Fibroblast of skin of left biceps (primary cell): ENCODE measurements at places on chromosomes 6 and 20.

- DNase-seq = no peak
Measured at GRCh38 chr6:152338335-152339125, 298.6 kb downstream of the SYNE1 start.

DNA sequence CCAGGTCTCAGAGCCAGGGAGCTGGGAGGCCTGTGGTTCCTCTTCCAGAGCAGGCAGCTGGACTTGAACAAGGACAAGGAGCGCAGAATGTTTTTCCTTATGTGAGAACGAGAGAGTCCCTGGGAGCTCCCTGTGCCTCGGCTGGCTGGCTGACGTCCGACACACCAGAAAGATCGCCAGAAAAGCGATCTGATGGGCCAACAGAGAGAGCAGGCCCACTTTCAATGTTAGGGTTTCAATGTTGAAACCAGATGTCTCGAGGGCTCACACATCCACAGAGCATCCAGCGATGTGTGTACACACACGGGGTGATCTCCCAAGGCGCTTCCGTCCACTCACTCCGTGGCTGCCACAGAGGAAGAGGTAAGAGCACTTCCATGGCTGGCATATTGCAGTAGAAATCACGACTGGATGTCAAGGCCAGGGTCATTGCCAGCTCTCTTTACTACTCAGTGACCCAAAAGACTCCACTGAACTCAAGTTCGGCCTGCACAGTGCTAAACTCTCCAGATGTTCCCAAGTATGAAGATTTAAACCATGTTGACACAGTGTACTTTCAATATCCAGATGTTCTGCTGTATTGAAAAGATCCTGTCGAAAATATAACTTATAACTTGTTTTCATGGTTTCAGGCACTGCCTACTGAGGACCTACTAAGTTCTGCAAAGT is 70.8 kb upstream of the FOXC1 start:
- DNase-seq = no peak

DNA sequence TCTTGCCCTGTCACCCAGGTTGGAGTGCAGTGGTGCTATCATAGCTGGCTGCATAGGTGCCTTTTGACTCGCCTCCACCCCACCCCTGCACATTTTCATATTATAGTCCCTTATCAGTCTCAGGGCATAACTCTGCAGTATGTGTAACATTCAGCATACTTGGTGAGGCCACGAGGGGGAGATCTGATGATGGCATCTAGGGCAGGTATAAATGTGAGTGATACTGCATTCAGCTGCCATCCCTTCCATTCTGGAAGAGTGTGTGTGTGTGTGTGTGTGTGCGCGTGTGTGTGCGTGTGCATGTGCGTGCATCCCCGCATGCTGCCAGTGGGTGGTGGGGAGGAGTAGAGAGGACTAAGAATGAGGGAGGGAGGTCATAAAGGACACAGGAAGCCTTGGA is 81.4 kb downstream of the JARID2 start:
- no peak for DNase-seq

DNA sequence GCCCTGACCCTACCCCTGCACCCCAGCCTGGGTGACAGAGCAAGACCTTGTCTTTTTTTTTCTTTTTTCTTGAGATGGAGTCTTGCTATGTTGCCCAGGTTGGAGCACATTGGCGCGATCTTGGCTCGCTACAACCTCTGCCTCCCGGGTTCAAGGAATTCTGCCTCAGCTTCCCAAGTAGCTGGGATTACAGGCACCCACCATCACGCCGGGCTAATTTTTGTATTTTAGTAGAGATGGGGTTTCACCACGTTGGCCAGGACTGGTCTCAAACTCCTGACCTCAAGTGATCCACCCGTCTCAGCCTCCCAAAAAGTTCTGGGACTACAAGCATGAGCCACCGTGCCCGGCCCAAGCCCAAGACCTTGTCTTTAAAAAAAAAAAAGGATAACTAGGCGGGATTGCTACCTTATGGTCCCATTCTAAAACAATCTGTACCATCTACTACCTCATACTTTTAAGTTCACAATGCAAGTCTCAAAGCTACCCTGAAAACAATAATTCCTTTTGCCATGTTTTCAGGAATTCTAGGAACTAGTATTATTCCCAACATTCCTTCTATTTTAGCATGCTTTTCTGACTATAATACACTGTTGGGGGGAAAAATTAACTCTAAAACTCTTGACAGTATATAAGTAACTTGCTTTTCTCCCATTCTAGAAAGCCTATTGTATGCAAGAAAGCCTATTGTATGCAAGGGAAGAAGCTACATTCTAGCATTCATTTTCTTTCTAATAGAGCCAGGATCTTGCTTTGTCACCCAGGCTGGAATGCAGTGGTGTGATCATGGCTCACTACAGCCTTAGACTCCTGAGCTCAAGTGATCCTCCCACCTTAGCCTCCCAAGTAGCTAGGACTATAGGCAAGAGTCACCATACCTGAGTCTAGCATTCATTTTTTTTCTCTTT is 6.6 kb downstream of the TUBB start:
- no peak for DNase-seq

DNA sequence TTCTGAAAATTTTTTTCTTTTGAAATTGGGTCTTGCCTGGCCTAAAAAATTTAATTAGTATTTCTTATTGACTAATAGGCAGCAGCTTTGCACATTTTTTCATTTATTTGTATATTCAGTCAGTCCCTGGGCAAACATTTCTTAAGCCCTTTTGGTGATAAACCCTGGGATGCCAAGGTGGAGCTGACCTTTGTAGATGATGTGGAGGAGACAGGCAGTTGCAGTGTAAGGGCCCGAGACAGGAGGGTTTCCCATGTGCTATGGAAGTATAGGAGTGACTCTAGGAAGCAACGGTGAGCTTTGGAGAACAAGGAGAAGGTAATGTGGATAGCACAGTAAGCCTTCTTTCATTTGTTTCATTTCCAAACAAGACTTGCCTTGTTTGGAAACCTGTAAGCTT is 3.5 kb downstream of the MYBL2 start:
- no peak for DNase-seq

GRCh38 chr6:6315660-6316059 is 4.8 kb downstream of the F13A1 start:
- no peak for DNase-seq

DNA sequence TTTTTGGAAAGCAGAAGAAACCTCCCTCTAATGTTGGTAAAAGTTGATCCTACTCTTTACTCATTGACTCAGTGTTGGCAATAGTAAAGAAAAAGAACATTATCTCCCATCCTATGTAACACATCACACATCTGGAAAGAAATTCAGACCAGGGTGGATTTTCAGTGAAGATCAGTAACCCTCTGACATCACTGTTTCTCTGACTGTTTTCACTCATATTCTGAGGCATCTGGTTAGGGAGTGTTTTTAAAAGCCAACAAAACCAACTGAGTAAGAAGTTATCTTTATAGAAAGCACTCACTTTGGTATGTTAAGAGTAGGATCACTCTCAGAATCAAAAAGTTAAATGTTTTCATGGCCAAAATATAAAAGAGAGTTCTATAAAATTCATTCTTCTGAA is 143.6 kb downstream of the DST start:
- DNase-seq = no peak

DNA sequence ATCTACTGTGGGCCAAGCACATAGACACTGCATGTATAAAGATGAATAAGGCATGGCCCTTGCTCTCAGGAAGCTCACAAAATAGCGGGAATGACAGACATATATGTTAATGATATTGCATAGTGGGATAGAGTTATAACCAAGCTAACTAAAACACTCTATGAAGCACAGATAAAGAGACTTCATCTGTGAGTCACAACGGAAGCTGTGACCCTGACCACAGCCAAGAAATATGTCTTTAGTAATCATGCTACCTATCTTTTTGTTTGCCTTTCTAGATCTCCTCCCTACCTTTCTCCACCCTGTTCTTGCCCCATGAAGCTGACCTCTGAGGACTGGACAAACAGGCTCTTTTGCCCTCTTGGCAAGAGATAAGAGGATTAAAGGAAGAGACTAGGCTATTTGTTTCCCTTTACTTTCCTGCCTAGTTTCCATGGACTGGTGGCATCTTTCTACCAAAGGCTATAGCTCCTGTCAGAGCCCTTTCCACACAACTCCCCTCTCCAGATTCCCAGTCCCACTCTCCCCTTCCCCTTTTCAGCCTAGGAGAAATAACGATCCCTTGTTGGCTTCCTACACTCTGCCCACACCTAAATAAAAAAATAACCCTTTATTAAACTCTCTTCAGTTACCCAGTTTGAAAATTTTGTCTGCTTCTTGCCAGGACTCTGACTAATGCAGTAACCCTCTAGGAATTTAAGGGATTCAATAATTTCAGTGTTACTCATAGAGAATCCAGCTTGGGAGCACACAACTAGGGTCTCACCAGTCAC is 504.9 kb upstream of the MARCKS start:
- DNase-seq = peak; percentile 76

DNA sequence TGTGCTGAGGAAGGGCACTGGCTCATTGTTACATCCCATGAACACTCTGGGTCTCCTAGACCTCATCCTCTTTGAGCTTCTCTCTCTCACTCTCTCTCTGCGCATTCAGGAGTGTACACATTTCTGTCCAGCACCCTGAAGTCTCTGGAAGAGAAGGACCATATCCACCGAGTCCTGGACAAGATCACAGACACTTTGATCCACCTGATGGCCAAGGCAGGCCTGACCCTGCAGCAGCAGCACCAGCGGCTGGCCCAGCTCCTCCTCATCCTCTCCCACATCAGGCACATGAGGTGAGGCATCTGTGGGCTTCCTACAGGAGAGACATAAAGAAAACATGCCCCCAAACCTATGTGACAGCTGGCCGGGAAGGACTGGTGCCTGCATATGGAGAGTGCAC is 286.8 kb downstream of the ESR1 start:
- DNase-seq = no peak

DNA sequence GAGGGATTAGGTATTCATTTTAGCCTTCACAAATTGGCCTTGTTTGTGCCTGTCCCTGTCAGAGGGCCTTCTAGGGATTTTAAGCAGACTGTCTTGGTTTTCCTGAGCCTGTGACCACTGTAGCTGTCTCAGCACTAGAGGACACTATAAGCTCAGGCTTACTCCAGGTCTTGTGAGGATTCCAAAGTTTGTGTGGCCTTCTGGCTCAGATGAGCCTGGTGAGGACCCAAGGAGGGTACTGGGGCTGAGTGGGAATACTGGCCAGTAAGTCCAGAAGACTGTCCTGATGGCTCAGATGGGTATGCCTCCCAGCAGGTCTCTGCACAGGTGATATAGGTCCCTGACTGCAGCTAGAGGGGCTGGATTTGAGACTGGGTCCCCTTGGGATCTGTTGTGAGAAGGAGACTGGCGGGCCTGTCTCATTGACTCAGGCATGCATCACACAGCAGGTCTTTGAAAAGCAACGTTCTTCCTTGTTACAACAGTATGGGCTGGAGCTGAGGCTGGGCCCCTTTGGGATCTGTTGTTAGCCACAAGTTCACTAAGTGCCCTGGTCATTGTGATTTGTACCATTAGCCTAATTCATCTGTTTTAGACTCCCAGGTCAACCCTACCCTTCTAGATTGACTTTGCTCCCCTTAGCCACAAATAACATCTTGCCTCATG is 26.3 kb upstream of the TFB1M start:
- no peak for DNase-seq

DNA sequence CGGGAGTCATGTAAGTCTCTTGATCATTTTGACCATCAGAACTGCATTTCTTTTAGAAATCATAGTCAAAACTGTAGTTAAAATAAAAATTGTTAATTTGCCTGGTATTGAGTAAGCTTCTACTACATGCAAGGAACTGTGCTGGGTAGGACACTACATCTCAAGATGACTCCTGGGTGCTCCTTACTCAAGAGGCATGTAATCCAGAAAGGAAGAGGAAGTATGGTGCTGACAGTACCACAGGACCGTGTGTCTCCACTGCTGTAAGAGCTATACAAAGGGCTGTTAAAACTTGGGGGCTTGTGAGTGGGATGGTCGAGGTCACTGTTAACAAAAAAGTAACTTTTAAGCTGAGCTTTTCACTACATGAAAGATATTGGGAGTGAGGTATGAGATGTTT is 508.3 kb upstream of the SOX4 start:
- no peak for DNase-seq

GRCh38 chr20:20549704-20550103 is 162.7 kb downstream of the RALGAPA2 start:
- DNase-seq = peak; percentile 8

- DNase-seq = no peak
Measured at GRCh38 chr6:15623276-15624116, 39.3 kb downstream of the DTNBP1 start.

DNA sequence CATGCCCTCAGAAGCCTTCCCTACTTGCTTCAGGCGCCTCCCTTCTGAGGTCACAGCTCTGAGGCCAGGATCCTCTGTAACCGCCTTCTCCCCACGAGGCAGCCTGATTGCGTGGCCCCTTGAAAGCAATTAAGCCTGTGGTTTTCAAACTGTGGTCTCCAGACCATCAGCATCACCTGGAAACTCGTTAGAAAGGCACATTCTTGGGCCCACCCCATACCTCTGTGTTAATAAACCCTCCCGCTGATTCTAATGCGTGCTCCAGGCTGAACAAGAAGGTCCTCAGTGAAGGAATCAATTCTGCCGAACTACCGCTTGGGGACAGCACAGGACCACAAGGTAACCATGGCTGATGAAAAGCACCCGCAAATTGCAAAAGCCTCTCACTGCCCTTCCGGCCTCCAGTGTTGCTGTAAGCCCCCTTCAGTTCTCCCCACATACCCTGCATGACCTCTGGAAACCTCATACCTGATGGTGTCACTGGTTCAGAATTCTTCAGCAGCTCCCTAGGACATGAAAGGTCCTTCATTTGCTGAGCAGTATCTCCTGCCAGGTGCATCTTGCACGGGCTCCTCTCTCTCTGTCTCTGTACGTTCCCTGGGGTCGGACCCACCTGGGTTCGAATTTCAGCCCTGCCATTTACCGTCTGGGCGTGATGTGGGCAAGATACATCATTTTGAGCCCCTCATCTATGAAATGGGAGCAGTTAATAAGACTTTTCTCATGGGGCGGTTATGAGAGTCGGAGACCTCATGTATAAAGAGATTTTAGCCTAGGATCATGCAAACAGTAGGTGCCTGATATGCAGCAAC is 93.3 kb upstream of the RNF24 start:
- DNase-seq = peak; percentile 70

GRCh38 chr6:108656836-108657235 is 96.1 kb downstream of the FOXO3 start:
- no peak for DNase-seq

- no peak for DNase-seq
Measured at GRCh38 chr20:63374504-63374903, 13.4 kb upstream of the CHRNA4 start.

DNA sequence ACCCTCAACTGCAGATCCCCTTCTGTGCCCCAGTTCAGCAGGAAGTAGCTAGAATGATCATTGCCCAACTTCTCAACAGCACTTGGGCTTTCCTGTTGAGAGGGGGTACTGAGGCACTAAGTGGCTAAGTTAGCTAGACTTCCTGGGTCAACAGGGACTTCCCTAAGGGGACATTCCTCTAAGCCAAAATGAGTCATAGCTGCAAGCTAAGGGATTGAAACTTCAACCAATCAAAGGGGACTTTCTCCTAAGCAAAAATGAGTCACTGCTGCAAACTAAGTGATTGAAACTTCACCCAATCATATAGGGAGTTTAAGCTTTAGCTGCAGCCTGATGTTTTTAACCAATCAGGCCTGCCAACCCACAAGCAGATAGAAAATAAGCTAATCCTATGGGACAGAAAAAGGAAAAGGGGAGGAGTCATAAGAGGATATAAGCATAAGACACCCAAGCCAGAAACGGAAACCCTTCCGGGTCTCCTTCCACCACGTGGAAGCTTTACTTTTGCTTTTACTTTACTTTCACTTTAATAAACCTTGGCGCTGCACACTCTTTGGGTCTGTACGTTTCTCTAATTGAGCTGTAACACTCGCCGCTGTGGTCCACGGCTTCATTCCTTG is 659.0 kb upstream of the HS3ST5 start:
- DNase-seq = no peak
